ENCODE measurements at places on chromosomes 4 and X. TPM values are rescaled to one million over a fixed set of nuclear protein-coding genes. Genes with fewer than 3 reads are reported as not detected.

The TMPRSS11F gene
- not detected for total RNA-seq

The HOPX gene
- total RNA-seq, result not detected

DNA sequence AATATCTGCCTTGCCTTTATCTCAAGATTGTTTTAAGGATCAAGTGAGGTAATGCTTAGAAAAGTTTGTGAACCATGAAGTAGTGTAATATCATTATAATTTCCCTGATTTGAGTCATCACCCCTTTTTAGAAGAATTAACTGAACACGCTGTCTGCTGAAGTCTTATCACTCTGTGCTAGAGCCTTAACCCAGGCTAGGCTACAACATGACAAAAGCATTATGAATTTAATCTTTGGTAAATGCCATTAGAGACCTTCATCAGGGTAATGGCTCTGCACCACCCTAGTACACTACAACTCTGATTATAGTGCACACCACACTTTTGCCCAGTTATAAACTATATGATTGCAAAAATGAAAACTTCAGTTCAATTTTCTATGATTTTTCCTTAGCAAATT is 118.3 kb downstream of the ADGRL3 start:
- no peaks in the 10 kb centered on the region for H3K36me3 ChIP-seq
- H3K27ac ChIP-seq, result no peak overlapping the region
- H3K4me3 ChIP-seq, result no peak overlapping the region
- H3K4me1 ChIP-seq, result no peaks in the 10 kb centered on the region
- H3K27me3 ChIP-seq, result no peaks in the 10 kb centered on the region
- DNase-seq, result no peak

DNA sequence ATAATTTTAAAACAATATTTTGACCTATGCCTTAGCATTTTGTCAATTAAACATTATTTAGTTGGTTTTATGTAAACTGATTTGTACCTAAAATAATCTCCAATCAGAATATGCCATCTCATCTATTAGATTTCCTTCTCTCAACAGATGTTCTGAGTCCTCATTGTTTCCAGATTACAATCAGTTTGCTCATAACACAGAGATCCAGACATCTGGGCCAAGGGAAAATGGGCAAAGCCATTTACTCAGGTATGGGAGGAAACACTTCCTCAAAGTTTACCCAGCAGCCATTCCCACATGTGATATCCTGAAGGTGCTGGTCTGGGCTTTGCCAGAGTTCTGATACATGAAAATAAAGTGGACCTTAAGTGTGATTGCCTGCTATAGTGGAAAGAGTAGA is 217.9 kb upstream of the GPC4 start:
- H3K36me3 ChIP-seq, result no peaks in the 10 kb centered on the region
- no peak overlapping the region for H3K4me3 ChIP-seq
- H3K27me3 ChIP-seq, result no peaks in the 10 kb centered on the region
- H3K27ac ChIP-seq, result no peak overlapping the region
- peak; percentile 20 for DNase-seq

GRCh38 chr4:104971462-104971861 is 175.2 kb upstream of the TET2 start:
- H3K4me3 ChIP-seq, result no peak overlapping the region
- no peaks in the 10 kb centered on the region for H3K27me3 ChIP-seq
- H3K36me3 ChIP-seq, result no peaks in the 10 kb centered on the region
- H3K27ac ChIP-seq, result no peak overlapping the region

The PROM1 gene
- total RNA-seq, result not detected

GRCh38 chrX:114787061-114787460 is 203.2 kb downstream of the HTR2C start:
- no peak for DNase-seq
- no peaks in the 10 kb centered on the region for H3K36me3 ChIP-seq
- H3K4me1 ChIP-seq, result no peaks in the 10 kb centered on the region
- H3K27ac ChIP-seq, result no peak overlapping the region
- no peak overlapping the region for H3K4me3 ChIP-seq

DNA sequence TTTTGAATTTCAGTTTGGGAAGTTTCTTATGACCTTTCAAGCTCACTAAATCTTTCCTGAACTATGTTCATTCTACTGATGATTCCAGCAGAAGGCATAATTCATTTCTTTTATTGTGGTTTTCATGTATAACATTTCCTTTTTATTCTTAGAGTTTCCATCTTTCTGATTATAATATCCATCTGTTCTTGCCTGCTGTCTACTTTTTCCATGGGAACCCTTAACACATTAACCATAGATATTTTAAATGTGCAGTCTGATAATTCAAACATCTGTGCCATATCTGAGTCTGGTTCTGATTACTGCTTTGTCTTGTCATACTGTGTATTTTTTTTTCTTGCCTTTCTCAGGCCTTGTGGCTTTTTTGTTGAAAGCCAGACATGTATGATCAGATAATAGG is 234.7 kb downstream of the COX7B2 start:
- no peak for DNase-seq
- H3K27ac ChIP-seq, result no peak overlapping the region
- no peaks in the 10 kb centered on the region for H3K27me3 ChIP-seq
- H3K4me1 ChIP-seq, result no peaks in the 10 kb centered on the region
- no peaks in the 10 kb centered on the region for H3K36me3 ChIP-seq

- no peaks in the 10 kb centered on the region for H3K4me1 ChIP-seq
- no peaks in the 10 kb centered on the region for H3K27me3 ChIP-seq
- no peak overlapping the region for H3K27ac ChIP-seq
- no peaks in the 10 kb centered on the region for H3K36me3 ChIP-seq
- H3K4me3 ChIP-seq, result no peak overlapping the region
Measured at GRCh38 chr4:181702864-181703495, 540.2 kb upstream of the TENM3 start.

- H3K36me3 ChIP-seq, result no peaks in the 10 kb centered on the region
- H3K4me1 ChIP-seq, result no peaks in the 10 kb centered on the region
- H3K27ac ChIP-seq, result no peak overlapping the region
- H3K27me3 ChIP-seq, result no peaks in the 10 kb centered on the region
- H3K4me3 ChIP-seq, result no peak overlapping the region
Measured at GRCh38 chr4:163113921-163114713, 52.6 kb downstream of the NAF1 start.

The CITED1 gene
- total RNA-seq, result not detected

GRCh38 chrX:13248867-13249486 is 70.9 kb downstream of the ATXN3L start:
- H3K27me3 ChIP-seq, result no peaks in the 10 kb centered on the region
- H3K4me3 ChIP-seq, result no peak overlapping the region
- no peaks in the 10 kb centered on the region for H3K36me3 ChIP-seq
- peaks cover 27% of the 10 kb centered on the region for H3K4me1 ChIP-seq
- H3K27ac ChIP-seq, result peak overlapping the region; percentile 93
- no peak for DNase-seq

- no peaks in the 10 kb centered on the region for H3K27me3 ChIP-seq
- no peaks in the 10 kb centered on the region for H3K36me3 ChIP-seq
- DNase-seq, result no peak
- no peak overlapping the region for H3K27ac ChIP-seq
- H3K4me1 ChIP-seq, result no peaks in the 10 kb centered on the region
Measured at GRCh38 chrX:124208660-124209059, 123.8 kb upstream of the TEX13D start.

The ANKRD37 gene
- total RNA-seq, result 11.1 TPM

DNA sequence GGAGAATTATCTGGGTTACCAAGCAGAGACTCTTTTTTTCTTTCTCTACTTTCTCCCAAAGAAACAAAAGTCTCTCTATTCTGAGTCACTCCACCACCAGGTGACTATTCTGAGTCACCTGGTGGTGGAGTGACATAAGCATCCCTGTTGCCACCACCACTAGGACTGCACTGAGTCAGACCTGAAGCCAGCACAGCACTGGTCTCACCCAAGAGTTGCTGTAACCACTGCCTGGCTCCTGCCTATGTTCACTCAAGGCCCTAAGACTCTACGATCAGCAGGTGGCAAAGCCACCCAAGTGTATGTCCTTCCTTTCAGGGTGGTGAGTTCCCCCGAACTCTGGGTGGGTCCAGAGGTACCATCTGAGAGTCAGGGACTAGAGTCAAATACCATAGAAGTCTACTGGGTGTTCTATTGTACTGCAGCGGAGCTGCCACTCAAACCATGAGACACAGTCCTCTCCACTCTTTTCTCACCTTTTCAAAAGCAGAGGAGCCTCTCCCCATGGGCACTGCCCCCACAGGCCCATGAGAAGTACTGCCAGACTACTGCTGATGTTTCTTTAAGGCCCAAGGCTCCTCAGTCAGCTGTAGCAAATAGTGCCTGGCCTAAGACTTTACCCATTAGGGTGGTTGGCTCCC is 209.6 kb upstream of the IRS4 start:
- H3K4me3 ChIP-seq, result no peak overlapping the region
- H3K27ac ChIP-seq, result no peak overlapping the region
- no peaks in the 10 kb centered on the region for H3K36me3 ChIP-seq
- H3K27me3 ChIP-seq, result no peaks in the 10 kb centered on the region

- peaks cover 1% of the 10 kb centered on the region for H3K4me1 ChIP-seq
- H3K36me3 ChIP-seq, result no peaks in the 10 kb centered on the region
- no peak overlapping the region for H3K27ac ChIP-seq
- H3K27me3 ChIP-seq, result no peaks in the 10 kb centered on the region
- DNase-seq, result no peak
Measured at GRCh38 chr4:89404530-89404929, 96.9 kb upstream of the GPRIN3 start.

The UGT2B11 gene
- total RNA-seq, result not detected

DNA sequence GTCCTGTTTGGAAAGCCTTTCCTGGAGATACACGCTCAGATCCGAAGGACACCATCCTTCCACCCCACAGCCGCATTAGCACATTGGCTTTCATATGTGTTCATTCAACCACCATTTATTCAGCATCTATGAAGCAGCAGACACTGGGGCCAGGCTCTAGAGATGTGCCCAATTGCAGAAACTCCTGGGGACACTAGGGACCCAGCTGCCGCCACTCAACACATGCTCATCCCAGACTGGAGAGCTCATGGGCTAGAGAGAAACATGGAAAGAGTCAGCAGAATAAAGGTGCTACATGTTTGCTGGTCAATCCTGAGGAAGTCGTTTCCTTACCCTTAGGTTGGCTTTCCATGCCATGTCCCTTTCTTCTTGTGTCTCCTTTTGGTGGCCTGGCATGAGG is 7.6 kb downstream of the CTAG1A start:
- no peaks in the 10 kb centered on the region for H3K27me3 ChIP-seq
- no peak overlapping the region for H3K4me3 ChIP-seq
- no peaks in the 10 kb centered on the region for H3K36me3 ChIP-seq
- no peak overlapping the region for H3K27ac ChIP-seq

DNA sequence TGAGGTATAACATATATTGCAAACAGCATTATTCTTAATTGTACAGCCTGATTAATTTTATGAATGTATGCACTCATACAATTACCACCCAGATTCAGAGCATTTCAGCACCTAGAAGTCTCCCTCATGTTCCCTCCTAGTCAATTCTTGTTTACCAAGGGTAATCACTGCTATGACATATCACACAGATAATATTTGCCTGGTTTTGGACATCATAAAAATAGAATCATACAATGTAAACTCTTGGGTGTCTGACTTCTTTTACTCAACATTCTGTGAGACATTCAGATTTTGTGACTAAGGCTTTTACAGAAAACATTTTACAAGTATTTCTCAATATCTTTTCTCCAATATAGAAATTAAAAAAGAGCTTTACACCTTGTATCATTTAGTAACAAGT is 66.9 kb downstream of the PTPN13 start:
- no peaks in the 10 kb centered on the region for H3K36me3 ChIP-seq
- no peak overlapping the region for H3K27ac ChIP-seq
- peaks cover 12% of the 10 kb centered on the region for H3K4me1 ChIP-seq
- peak; percentile 12 for DNase-seq

The GABRB1 gene
- total RNA-seq, result not detected

The WDR17 gene
- 0.22 TPM for total RNA-seq

GRCh38 chr4:7009564-7009963 is 33.6 kb upstream of the TADA2B start:
- H3K27ac ChIP-seq, result no peak overlapping the region
- H3K4me3 ChIP-seq, result no peak overlapping the region
- H3K27me3 ChIP-seq, result no peaks in the 10 kb centered on the region

- H3K27me3 ChIP-seq, result no peaks in the 10 kb centered on the region
- DNase-seq, result peak; percentile 48
- H3K36me3 ChIP-seq, result no peaks in the 10 kb centered on the region
- H3K4me3 ChIP-seq, result peak overlapping the region; percentile 66
Measured at GRCh38 chr4:185504098-185505047, 30.9 kb downstream of the PDLIM3 start.

- no peak overlapping the region for H3K4me3 ChIP-seq
- H3K36me3 ChIP-seq, result no peaks in the 10 kb centered on the region
- H3K4me1 ChIP-seq, result no peaks in the 10 kb centered on the region
- no peak overlapping the region for H3K27ac ChIP-seq
Measured at GRCh38 chrX:118220509-118220908, 103.9 kb upstream of the KLHL13 start.

DNA sequence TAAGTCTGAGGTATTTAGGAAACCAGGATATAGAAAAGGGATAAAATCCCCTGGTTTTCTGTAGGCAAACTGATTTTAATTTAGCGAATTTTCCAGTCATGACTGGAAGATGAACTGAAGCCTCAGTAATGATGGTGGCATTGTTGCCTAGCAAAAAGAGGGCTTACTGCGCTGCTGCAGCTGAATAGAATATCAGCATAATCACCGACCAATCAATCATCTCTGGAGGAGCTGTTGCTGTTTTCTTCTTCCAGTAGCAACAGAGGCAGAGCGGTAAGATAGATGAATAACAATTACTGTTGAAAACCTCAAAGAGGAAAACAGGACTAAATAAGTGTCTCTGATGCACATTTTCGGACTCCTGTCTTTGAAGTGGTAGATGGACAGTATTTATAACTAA is 86.2 kb downstream of the FAM133A start:
- H3K4me1 ChIP-seq, result no peaks in the 10 kb centered on the region
- H3K4me3 ChIP-seq, result no peak overlapping the region
- H3K36me3 ChIP-seq, result no peaks in the 10 kb centered on the region
- DNase-seq, result no peak
- H3K27ac ChIP-seq, result no peak overlapping the region
- no peaks in the 10 kb centered on the region for H3K27me3 ChIP-seq

GRCh38 chr4:8128100-8128856 is 30.3 kb downstream of the ABLIM2 start:
- no peaks in the 10 kb centered on the region for H3K36me3 ChIP-seq
- DNase-seq, result no peak
- no peak overlapping the region for H3K27ac ChIP-seq
- peaks cover 31% of the 10 kb centered on the region for H3K27me3 ChIP-seq
- H3K4me1 ChIP-seq, result no peaks in the 10 kb centered on the region

DNA sequence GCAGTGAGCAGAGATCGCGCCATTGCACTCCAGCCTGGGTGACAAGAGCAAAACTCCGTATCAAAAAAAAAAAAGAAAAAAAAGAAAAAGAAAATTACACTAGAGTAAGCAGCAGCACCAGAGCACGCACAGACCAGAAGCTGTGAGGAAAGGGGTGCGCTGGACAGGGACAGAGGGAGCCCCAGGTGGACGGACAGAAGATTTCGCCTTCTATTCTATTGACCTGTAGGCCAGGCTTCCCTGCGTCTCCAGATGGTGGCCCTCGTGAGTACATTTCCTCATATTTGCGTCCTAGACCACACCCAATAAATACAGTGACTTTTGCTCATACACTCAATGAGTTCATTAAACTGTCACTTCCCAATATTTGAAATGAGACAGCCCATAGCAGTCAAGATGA is 19.1 kb downstream of the MTNR1A start:
- no peak overlapping the region for H3K27ac ChIP-seq
- DNase-seq, result no peak
- H3K4me3 ChIP-seq, result no peak overlapping the region
- H3K4me1 ChIP-seq, result no peaks in the 10 kb centered on the region

- H3K27me3 ChIP-seq, result no peaks in the 10 kb centered on the region
- H3K4me1 ChIP-seq, result no peaks in the 10 kb centered on the region
- no peak overlapping the region for H3K27ac ChIP-seq
- H3K4me3 ChIP-seq, result no peak overlapping the region
- no peaks in the 10 kb centered on the region for H3K36me3 ChIP-seq
Measured at GRCh38 chrX:43633757-43634156, 22.3 kb upstream of the MAOA start.

The AMTN gene
- not detected for total RNA-seq

All from GM23248 (cell line).